NCI-H1694 treated with DMSO at 0.1 percent for 48 hours (cell line): ENCODE measurements at places on chromosomes 2 and 18.

DNA sequence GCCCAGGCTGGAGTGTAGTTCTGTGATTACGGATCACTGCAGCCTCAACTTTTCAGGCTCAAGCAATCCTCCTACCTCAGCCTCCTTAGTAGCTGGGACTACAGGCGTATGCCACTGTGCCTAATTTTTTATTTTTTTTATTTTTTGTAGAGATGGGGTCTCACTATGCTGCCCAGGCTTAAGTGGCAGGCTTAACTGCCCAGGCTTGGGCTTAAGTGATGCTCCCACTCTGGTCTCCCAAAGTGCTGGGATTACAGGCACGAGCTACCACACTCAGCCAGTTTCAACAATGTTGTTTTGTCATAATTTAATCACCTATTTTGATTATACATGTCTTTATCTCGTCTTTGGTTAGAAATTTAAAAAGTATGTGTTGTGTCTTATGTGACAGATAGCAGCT is 18.2 kb downstream of the UGGT1 start:
- DNase-seq: no peak

DNA sequence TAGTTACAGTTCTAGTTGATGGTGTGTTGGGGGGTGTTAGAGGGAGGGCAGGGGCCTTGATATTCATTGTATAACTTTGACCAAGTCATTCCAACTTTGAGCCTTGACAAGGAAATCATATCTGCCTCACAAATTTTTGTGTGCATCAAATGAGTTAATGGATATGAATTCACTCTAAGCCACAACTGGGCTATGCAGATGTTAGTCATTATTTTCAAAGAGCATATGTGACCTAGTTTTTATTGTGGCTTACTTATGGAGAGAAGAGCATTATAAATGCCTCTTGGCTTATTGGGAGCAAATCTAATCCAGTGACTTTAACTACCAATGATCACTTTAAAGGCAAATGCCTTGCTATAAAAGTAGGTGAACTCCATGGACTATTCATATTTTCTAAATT is 250.2 kb downstream of the LPIN1 start:
- DNase-seq: no peak

- DNase-seq: peak; percentile 21
These were observed 93.9 kb downstream of the EVA1A start for GRCh38 chr2:75466708-75467311.

- DNase-seq: no peak
These were observed 63.6 kb upstream of the SIX2 start for GRCh38 chr2:45072862-45073237.

GRCh38 chr18:3255611-3256165 is 6.2 kb upstream of the MYL12B start:
- DNase-seq: no peak

GRCh38 chr2:181679544-181679979 is 755 bp downstream of the NEUROD1 start:
- DNase-seq: no peak

GRCh38 chr2:33897741-33898140 is 298.6 kb upstream of the FAM98A start:
- DNase-seq: no peak

GRCh38 chr2:233414777-233415570 is 60.7 kb downstream of the DGKD start:
- DNase-seq: no peak
